Left ventricle myocardium superior (tissue), 1 donor: ENCODE measurements at places on chromosomes 4 and X. TPM values are rescaled to one million over a fixed set of nuclear protein-coding genes. Genes with fewer than 3 reads are reported as not detected.

- DNase-seq, result no peak
These were observed 311.4 kb upstream of the NDST4 start for GRCh38 chr4:115424852-115425251.

DNA sequence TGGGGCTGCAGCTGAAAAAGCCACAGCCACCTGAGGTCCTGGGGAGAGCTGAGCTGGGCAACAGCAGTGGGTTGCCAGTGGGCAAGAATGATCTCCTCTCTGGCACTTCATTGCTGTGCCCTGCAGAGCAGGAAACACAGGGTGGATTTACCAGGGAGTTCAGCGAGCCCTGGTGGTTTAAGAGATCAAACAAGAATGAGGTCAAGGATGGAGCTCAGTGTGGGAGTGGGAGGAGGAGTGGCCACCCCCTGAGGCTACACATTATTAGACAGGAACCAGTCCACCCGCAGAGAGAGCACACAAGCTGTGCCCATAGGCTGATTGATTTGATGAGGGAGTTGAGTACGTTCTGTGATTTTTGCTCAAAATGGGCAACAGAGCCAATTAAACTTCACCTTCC is 47.3 kb downstream of the FRMPD3 start:
- no peak for DNase-seq

- no peak for DNase-seq
These were observed 22.8 kb downstream of the GABRB1 start for GRCh38 chr4:47054130-47054529.

GRCh38 chr4:2141022-2141761 is 82.1 kb downstream of the NAT8L start:
- no peak for DNase-seq

DNA sequence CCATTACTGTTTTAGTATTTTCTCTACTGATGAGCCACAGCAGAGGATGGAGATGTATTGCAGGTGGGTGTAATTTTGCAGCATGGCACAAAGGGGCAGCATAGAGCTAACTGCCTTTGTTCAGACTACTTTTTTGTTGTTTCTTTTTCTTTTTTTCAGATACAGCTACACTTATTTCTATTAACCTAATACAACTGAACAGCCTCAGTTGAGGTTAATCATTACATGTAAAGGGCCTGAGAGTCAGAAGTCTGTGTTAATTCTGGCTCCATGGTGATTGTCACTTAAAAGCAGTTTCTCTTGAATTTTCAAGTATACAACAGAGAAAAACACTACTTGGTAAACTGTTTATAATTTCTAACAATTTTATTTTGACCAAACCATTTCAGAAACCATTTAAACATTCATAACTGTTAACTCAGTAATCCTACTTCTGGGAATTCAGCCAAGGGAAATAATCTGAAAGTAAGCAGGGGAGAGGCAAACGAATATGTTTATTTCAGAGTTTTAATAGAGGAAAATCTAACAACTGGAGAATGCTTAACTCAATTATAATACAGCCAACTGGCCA is 13.9 kb upstream of the PPEF2 start:
- no peak for DNase-seq

DNA sequence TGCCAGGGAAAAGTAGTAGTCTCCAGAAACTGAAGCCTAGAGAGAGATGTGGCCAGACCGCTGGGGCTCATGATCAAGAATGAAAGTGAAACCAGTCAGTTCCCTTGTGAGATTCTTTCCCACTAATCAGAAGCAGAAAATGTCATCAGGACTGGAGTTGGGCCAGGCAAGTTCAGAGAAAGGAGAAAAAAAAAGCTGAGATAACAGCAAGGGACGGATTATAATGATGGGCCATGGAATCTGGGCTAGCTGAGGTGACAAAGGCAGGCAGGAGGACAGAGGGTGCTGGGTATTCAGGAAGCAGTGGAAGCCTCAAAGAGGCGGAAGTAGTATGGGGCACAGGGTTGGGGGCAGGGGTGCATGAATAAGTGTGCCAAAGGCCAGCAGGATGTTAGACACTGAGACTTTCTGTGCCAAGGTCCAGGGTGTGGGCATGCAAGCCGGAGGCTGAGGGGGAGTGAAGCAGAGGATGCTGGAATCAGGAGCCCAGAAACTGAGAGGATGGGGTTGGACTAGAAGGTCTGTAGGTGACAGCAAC is 2.5 kb downstream of the CXorf38 start:
- DNase-seq, result peak; percentile 37

DNA sequence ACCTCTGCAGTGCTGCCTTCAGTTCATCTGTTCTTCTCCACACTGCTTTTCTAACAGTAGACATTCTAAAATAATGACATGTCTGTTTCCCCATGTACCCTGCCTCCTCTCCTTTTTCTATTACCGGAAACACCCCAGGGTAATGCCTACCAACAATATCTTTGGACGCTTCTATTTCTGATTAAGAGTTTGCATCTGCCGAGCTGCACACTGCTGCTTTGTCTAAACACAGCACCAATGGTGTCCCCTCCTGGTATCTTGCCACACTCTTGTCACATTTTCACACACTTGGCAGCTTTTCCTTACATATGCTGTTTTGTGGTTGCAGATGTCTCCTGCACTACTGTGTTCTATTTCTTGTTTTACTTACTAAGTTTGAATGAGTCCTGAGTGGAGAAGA is 288.8 kb downstream of the GRIA2 start:
- no peak for DNase-seq

DNA sequence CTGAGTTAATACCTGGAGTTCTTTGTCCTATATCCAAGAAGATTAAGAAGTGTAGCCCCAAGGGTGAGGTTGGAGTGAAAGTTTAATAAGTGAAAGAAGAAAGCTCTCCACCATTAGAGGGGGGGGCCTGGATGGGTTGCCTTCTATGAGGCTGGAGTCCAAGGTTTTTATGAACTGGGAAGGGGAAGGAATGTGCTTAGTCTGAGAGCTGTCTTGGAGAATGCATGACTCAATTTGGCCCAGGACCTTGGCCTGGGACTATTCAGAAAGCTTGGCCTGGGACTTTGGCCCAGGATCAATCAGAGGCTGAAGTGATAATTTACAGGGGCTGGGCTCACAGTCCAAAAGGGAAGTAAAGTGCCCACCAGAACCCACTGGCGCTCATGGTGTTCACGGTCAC is 1049.0 kb upstream of the GRIA3 start:
- DNase-seq, result no peak

DNA sequence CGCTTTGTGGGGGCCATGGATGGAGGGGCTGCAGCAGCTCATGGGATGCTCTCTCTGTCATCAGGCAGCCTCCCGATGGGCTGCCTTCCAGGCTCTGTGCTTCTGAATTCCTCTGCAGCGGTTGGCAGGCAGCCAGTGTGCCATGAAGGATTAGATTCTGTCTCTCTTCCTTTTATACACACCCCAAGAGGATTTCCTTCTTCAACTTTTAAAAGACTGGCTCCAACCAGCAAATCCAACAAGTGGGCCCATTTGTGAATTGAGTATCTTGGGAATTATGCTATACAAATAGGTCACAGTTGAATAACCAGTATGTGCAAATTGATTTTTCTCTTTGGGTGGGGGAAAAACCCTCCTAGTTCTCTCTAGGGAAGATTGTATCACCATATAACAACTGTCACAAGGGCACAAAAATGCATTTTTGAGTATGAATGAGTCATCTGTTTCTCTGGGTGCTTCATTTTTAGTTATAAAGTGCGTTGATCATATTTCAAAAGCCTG is 96.8 kb upstream of the FAT1 start:
- peak; percentile 72 for DNase-seq

GRCh38 chr4:179624768-179625181 is 2182.5 kb upstream of the AGA start:
- no peak for DNase-seq

GRCh38 chr4:22514001-22514400 is 1.9 kb downstream of the ADGRA3 start:
- DNase-seq, result no peak

DNA sequence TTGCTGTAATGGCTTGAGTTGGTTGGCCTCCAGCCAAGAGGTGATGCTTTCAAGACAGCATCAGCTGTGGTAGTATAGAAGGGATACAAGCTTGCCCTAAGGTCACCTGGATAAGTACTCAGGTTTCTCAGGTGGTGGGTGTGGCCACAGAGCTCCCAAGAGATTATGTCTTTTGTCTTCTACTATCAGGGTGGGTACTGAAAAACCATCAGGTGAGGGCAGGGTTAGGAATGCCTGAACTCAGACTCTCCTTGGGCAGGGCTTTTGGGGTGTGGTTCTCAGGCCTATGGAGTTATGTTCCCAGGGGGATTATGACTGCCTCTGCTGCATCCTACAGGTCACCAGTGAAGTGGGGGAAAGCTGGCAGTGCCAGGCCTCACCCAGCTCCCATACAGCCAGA is 654.6 kb upstream of the GALNT7 start:
- no peak for DNase-seq

GRCh38 chr4:3307060-3307459 is 14.2 kb downstream of the RGS12 start:
- no peak for DNase-seq

DNA sequence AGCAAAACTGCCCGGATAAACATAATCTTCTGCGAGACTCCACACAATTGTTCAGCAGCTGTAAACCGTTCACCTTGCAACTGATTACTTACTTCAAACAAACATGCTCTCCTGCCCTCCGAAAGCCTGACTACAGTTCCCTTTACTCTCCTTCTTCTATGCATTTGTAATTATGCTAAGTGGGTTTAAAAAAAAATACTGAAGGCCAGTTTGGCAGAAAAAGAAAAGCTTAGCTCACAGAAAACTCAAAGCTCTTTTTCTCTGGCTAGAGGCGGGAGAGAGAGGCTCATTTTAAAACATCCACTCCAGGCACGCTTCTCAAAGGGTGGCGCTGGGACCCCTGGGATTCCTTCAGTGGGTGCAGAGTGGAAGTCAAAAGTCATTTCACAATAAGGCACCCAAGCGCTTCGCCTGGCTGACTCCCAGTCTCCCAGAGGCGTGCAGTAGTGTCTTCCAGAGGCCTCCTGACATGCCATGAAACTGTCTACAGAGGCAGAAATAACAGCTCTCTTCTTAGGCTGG is 1.9 kb downstream of the DHRSX start:
- peak; percentile 62 for DNase-seq

DNA sequence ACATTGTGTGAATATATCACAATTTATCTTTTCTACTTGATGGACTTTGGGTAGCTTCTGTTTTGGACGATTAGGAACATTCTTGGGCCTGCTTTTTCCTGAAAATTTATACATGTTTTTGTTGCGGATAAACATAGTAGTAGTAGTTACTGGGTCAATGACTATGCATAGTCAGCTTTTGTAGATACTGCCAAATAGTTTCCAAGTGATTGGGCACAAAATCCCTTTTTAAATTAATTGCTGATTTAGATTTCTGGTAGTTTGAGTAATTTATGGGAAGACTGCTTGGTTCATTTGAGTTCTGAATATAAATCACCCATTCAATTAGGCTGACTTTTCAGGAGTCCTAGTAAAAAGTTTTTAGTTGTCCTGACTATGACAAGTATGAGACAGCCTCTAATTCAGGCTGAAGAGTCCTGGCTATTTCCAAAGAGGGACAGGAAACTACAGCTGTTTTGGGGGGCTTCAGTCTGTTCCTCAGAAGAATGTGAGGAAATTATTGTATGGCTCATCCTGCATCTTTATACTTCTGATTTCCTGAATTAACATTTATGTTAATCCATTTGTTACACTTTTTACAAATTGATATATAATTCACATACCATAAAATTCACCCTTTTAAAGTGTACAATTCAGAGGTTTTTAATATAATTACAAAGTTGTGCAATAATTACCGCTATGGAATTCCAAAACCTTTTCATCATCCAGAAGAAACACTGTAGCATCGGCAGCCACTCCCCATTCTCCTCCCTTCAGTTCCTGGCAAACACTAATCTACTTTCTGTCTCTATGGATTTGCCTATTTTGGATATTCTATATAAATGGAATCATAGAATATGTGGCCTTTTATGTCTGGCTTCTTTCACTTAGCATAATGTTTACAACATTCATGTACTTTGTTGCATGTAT is 14.2 kb downstream of the LRP2BP start:
- DNase-seq, result no peak

DNA sequence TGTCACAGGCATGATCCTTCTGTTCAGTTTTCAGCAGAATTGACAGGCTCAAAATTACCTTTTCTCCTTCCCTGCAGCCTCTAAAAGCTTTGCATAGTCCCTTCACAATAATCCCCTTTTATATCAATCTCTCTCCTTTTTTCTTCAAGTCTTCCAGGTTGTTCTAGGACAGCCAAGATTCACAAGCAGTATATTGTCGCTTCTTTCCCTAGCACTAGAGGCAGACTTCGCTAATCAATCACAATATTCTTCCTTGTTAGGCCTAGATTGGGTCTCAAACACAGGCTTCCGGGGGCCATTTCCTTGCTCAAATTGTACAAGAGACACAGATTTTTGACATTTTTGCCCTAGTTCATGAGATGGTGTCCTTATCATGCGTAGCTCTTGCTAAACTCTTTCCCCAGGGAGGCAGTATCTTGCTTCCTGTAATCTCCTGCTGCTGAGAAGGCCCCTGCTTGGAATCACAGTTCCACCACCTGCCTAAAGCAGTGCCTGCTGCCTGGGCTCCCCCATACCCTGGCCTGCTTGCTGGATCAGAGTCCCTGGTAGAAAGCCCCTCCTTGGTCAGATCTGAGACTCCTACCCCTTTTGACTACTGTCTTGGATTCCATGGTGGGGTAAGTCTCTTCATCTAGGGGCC is 57.3 kb downstream of the DMP1 start:
- DNase-seq, result no peak

DNA sequence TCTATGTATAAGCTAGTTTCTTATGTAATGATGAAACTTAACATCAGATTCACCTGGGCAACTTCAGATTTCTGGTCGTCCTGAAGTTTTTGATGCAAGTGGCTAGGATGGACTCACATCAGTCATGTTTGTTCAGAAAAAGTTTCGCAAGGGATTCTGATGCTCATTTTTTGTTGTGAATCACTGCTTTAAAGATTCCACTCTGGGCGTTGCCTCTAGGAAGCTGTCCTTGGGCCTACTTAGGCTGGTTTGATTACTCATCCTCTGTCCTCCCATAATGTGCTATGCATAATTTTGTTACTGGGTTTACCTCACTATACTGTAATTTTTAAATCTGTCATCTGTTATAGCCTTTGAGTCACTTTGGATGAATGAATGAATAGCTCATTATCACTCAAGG is 30.8 kb downstream of the HERC3 start:
- no peak for DNase-seq

DNA sequence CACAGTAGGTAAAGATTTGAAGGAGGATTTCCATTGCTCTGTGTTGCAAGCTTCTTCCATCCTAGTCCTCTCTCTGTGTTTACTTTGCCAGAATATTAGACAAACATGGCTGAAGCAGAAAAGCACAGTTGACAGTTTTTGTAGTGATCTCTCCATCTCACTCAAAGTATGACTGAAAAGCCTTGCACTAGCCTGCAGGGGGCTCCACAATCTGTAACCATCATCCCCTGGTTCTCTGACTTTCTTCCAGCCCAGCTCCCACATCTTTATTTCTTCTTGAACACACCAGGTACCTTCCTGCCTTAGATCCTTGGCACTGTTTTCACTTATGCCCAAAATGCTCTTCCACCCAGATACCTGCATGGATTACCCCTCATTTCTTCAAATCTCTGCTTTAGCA is 34.1 kb upstream of the HHIP start:
- no peak for DNase-seq

GRCh38 chr4:139007640-139008039 is 7.9 kb upstream of the NOCT start:
- DNase-seq, result no peak

The S100G gene
- not detected for total RNA-seq

The NAT8L gene
- total RNA-seq, result 0.82 TPM

The MTMR1 gene
- total RNA-seq, result 20.7 TPM

The RNF212 gene
- total RNA-seq, result 0.62 TPM

The CAPN6 gene
- not detected for total RNA-seq

The UCP1 gene
- total RNA-seq, result not detected

The ERAS gene
- not detected for total RNA-seq

The MAOA gene
- total RNA-seq, result 103 TPM

The TRIML2 gene
- not detected for total RNA-seq

The DKK2 gene
- total RNA-seq, result 0.64 TPM

The SPATA4 gene
- not detected for total RNA-seq

The NBDY gene
- total RNA-seq, result 22.1 TPM
